Substantia nigra (tissue), 51 donors: ENCODE measurements at places on chromosomes 16 and 17.

DNA sequence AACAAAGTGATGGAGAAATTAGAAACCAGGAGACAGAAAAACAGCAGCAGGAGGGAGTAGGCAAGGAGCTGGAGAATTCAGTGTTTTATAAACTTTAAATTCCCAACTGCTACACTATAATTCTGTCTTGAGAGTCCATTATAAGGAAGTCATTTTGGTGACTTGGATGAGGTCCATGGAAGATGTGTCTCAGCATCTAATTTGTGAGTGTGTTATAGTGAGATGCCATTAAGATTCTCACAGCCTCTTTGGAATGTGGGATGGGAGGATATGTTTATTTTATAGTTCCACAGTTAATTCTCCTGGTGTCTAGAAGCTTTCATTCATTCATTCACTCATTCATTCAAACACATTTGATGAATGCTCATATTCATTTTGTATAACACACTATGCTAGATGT lies 206.0 kb upstream of the MYOCD start:
- DNase-seq = no peak

GRCh38 chr16:66379571-66379941 lies 13.1 kb downstream of the CDH5 start:
- DNase-seq = no peak

GRCh38 chr17:36182176-36183000 lies 6.0 kb upstream of the TBC1D3B start:
- DNase-seq = no peak

DNA sequence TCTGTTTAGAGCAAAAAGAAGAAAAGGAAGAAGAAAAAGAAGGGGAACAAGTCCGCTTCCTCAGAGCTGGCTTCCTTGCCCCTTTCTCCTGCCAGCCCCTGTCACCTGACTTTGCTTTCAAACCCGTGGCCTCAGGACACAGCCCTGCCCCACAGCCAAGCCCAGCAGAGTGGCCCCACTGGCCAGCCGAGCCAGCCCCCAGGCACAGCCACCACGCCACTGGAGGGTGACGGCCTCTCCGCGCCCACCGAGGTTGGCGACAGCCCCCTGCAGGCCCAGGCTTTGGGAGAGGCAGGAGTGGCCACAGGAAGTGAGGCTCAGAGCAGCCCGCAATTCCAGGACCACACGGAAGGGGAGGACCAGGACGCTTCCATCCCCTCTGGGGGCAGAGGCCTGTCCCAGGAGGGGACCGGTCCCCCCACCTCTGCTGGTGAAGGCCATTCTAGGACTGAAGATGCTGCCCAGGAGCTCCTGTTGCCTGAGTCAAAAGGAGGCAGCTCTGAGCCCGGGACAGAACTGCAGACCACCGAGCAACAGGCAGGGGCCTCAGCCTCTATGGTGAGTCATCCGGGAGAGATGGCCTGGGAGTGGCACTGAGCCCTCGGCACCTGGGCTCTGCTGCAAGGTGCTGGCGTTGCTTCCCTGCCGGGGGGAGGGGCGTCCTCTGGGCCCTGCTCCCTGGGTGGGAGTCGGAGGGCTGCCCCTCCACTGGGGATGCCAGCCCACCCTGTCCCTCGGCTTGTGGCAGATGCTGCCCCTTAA lies 27.3 kb downstream of the RNF213 start:
- DNase-seq = peak; percentile 28

DNA sequence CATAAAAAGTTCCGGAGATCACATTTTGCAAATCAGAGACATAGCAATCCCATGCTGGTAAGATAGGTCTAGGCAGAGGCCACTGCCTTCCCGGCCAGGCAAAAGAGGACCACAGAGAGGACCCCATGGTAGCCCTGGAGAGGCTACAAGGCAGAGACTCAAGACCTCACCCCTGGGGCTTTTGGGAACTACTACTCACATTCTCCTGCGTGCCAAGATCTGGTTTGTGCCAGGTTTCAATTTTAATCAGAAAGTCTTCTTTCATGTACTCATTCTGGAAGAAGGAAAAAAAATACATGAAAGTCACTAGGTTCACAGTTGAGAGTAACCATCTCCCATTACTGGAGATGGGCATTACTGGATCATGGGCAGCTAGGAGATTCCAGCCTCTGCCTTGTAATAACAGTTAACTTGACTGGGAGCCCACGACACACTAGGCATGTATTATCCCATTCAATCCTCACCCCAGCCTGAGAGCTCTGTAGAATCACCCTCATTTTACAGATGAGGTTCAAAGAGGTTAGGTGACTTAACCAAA lies 21.2 kb downstream of the PITPNA start:
- DNase-seq = no peak

GRCh38 chr16:27434141-27435051 lies 32.4 kb downstream of the IL21R start:
- DNase-seq = no peak

- DNase-seq = no peak
These were observed 252.7 kb downstream of the PMP22 start for GRCh38 chr17:15012351-15012980.

DNA sequence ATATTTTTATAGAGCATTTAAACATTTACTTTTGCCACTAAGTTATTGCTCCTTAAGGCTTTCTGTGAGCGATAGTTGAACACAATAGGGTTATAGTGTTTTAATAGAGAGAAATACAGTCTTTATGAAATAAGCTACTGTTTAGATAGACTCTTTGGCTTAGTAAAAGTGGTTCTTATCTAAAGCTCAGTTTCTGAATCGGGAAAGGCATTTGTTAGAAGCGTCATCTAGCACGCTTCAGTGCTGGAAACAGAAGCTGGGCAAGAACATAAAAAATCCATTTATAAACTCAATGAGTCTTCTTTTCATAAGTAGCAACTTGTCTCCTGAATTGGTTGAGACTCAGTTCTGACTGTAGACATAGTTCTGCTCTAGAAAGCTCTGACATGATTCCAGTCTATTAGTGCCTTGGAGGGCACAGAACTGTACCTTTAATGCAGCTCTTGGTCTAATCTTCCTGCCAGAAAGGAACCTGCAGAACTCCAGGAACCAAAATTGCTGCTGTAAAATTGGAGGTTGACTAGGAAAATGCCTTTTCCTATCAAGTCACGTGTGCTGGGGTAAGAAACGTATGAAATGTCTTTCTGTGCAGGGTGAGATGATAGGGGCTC lies 55.4 kb upstream of the DNAJA2 start:
- DNase-seq = no peak

- DNase-seq = no peak
These were observed 20.1 kb downstream of the GP2 start for GRCh38 chr16:20307240-20307671.

DNA sequence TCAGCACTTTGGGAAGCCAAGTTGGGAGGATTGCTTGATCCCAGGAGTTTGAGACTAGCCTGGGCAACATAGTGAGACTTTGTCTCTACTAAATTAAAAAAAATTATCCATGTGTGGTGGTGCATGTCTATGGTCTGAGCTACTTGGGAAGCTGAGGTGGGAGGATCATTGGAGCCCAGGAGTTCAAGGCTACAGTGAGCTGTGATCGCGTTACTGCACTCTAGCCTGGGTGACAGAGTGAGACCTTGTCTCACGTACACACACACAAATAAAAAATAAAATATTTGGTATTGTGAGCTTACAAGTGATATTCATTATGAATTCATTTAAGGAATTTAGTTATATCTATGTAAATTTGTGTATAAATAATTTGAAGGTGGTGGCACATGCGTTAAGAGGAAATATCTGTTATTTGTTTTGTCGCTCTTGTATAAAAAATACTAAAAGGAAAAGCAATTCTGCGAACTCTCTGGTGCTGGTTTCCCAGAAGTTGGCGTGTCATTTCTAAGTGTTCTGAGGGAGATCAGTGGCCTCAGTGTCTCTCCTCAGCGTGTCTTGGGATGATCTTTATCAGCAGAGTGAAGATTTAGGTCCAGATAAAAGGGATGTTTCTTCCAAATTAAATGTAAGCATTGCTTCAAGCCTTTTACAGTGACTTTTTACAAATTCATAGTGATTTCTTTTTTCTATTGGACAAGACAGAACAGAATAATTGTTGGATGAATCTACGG lies 187.6 kb downstream of the FTO start:
- no peak for DNase-seq

GRCh38 chr16:86984991-86985647 lies 332.1 kb downstream of the C16orf95 start:
- DNase-seq = no peak

- DNase-seq = no peak
These were observed 292.0 kb upstream of the TNRC6C start for GRCh38 chr17:77666462-77666861.

DNA sequence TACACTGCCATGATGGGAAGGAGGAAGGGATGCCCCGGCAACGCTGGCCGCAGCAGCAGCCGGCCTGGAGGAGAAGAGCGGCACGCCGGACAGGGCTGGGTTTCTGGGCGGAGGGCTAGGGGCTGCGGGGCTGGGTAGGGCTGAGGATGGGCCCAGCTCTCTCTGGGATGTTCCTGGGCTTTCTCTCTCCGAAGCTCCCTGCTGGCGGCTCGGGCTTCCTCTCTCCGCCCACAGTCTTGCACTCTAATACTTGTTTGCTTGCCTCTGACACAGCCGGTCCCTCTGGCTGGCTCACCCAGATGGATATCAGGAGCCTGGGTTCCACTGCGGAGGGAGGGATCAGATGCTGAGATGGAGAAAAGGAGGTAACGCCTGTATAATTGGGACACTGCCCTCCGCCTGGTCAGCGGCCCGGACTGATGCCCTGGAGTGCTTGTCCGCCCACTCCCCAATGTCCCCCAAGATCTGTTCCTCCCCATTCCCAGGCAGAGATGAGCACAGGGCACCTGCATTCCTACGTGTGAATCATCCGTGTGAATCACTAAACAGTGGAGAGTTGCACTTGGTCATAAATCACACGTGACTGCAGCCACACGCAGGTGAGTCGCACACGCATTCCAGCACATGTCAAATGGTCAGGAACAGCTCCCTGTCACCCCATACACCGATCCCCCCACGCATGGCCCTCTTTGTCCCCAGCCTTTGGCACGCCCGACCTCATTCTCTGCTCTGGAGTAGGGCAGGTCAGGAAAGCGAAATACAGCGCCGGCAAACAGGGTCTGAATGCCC lies at the start of gene ALOXE3:
ALOXE3 (minus strand) TSS at position 535 of the 789 bp plus-strand sequence; CDS start at position 11, 524 bp downstream.
- DNase-seq = peak; percentile 22

DNA sequence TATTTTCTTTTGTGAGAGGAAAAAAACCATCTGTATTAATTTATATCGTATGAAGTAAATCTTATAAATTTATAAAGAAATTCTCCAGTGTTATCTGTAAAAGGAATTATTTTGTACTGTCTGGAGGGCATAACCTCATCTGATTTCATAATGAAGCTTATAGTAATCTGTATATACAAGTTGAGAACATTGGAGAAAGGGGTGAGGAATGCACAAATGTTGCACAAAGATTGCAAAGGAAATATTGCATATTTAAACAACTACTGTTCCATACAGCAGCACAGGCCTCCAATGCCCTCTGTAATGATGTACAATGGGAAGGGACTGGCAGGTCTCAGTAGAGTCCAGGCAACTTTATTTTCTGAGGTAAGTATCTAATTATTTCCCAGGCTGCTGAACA lies 50.8 kb upstream of the KCNJ16 start:
- no peak for DNase-seq

- no peak for DNase-seq
These were observed 183.1 kb upstream of the COX10 start for GRCh38 chr17:13885953-13886889.

- DNase-seq = no peak
These were observed 146.0 kb upstream of the RCVRN start for GRCh38 chr17:10051112-10051511.

DNA sequence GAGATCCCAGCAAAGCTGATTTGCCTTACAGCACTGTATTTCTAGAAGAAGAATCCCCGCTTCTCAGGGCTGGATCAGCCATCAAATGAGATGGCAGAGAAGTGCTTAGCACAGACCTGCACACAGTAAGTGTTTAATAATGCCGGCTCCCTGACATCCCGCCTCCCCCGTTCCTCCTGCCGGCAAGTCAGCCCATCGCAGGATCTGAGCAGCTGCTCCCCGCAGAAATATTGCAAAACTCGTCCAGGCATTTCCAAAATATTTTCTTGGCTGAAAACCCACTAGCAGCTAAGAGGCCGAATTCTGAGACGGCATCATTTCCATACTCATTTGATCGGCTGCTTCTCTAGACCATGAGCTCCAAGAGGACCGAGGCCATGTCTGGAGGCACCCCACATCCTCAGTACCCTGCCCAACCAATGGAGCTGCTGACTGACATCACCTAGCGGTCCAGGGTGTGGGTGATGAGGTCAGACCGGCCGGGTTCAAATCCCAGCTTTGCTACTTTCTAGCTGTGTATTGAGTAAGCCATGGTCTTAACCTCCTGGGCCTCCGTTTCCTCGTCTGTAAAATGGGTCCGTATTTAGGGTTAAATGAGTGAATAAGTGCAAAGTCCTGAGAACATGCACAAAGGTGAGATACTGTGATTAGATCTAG lies 251.5 kb downstream of the KATNIP start:
- DNase-seq = no peak

- DNase-seq = peak; percentile 36
These were observed 10.1 kb downstream of the AFMID start for GRCh38 chr17:78197147-78197832.

DNA sequence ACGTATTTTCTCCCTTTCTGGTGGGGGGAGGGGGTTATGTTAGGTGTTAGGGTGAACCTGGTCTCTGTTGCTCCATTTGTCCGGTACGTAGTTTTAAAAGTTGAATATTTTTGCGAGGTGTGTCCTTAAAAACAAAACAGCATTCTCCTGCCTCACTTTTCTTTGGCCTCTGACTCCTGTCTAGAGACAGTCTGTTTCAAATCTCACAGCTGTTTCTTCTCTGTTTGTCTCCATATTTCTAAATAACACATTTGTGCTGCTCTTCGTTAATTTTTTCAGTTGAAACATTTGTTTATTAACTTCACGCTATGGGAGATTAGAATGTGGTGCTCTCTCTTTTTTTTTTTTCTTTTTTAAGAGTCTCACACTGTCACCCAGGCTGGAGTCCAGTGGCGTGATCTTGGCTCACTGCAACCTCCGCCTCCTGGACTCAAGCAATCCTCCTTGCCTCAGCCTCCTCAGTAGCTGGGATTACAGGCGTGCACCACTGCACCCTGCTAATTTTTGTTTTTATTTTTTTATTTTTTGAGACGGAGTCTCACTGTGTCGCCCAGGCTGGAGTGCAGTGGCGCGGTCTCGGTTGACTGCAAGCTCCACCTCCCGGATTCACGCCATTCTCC lies 31.7 kb downstream of the RPA1 start:
- no peak for DNase-seq

GRCh38 chr17:44847586-44847985 lies at the start of gene HIGD1B:
HIGD1B (plus strand) TSS chr17:44847883; CDS start chr17:44848153, 270 bp downstream.
- no peak for DNase-seq

GRCh38 chr17:81449351-81449750 lies 54.1 kb downstream of the BAHCC1 start:
- no peak for DNase-seq

GRCh38 chr16:89375686-89376085 lies 114.7 kb downstream of the ANKRD11 start:
- DNase-seq = no peak
